Right renal pelvis (tissue), 4 donors: ENCODE measurements at places on chromosomes 12 and 14. TPM values are rescaled to one million over a fixed set of nuclear protein-coding genes. Genes with fewer than 3 reads are reported as not detected.

KRT78 gene
- polyA plus RNA-seq = not detected

KRT1 gene
- polyA plus RNA-seq = 0.33 TPM

SLC2A3 gene
- 19.6 TPM for polyA plus RNA-seq

TPPP2 gene
- polyA plus RNA-seq = 3.7 TPM

PRR4 gene
- 7.5 TPM for polyA plus RNA-seq

ISM2 gene
- polyA plus RNA-seq = 2.2 TPM

NID2 gene
- polyA plus RNA-seq = 103 TPM

BDKRB2 gene
- polyA plus RNA-seq = 3.2 TPM

ENDOU gene
- polyA plus RNA-seq = 0.39 TPM

TMEM121 gene
- 3.0 TPM for polyA plus RNA-seq

PEX5 gene
- polyA plus RNA-seq = 45.0 TPM

P2RX7 gene
- 0.72 TPM for polyA plus RNA-seq

RPL10L gene
- not detected for polyA plus RNA-seq

C1S gene
- polyA plus RNA-seq = 57.7 TPM

KRT3 gene
- not detected for polyA plus RNA-seq

MYO1H gene
- 2.0 TPM for polyA plus RNA-seq

GPR84 gene
- polyA plus RNA-seq = 0.17 TPM

EPYC gene
- polyA plus RNA-seq = not detected

SOX5 gene
- 6.9 TPM for polyA plus RNA-seq

PKP2 gene
- polyA plus RNA-seq = 24.6 TPM

XRCC3 gene
- 12.6 TPM for polyA plus RNA-seq

AJUBA gene
- 92.4 TPM for polyA plus RNA-seq

TAS2R46 gene
- polyA plus RNA-seq = 0.22 TPM

CAPZA3 gene
- polyA plus RNA-seq = 0.56 TPM

LPAR5 gene
- 1.8 TPM for polyA plus RNA-seq

P2RX2 gene
- 2.3 TPM for polyA plus RNA-seq

LRIG3 gene
- polyA plus RNA-seq = 34.1 TPM

SMAGP gene
- polyA plus RNA-seq = 26.1 TPM

PIP4P1 gene
- 37.8 TPM for polyA plus RNA-seq

SLC41A2 gene
- 5.6 TPM for polyA plus RNA-seq

LRRC10 gene
- not detected for polyA plus RNA-seq

ALKBH1 gene
- polyA plus RNA-seq = 16.1 TPM

KLRG1 gene
- polyA plus RNA-seq = 2.0 TPM

BCL2L14 gene
- polyA plus RNA-seq = 0.22 TPM

BLOC1S1 gene
- polyA plus RNA-seq = 140 TPM

NRXN3 gene
- polyA plus RNA-seq = 5.7 TPM

PPP4R4 gene
- 0.26 TPM for polyA plus RNA-seq

TMEM119 gene
- polyA plus RNA-seq = 25.5 TPM

RPL6 gene
- polyA plus RNA-seq = 2,516 TPM

TRIM9 gene
- polyA plus RNA-seq = 2.5 TPM

TBC1D30 gene
- polyA plus RNA-seq = 5.2 TPM

JPH4 gene
- 9.5 TPM for polyA plus RNA-seq

SCN8A gene
- polyA plus RNA-seq = 2.0 TPM

NOVA1 gene
- polyA plus RNA-seq = 27.6 TPM

SELPLG gene
- 2.2 TPM for polyA plus RNA-seq

SYT1 gene
- 24.6 TPM for polyA plus RNA-seq

PLEKHG3 gene
- polyA plus RNA-seq = 109 TPM

WSCD2 gene
- polyA plus RNA-seq = 7.6 TPM

MGP gene
- 43.8 TPM for polyA plus RNA-seq

ABCC9 gene
- 26.8 TPM for polyA plus RNA-seq

NKX2-8 gene
- polyA plus RNA-seq = not detected

NGB gene
- polyA plus RNA-seq = not detected

HECTD1 gene
- 177 TPM for polyA plus RNA-seq

PPFIBP1 gene
- polyA plus RNA-seq = 80.6 TPM

MDGA2 gene
- 2.4 TPM for polyA plus RNA-seq

GARIN6 gene
- not detected for polyA plus RNA-seq

DLK1 gene
- polyA plus RNA-seq = 9.8 TPM

FLVCR2 gene
- polyA plus RNA-seq = 5.4 TPM

NEUROD4 gene
- polyA plus RNA-seq = not detected

DAD1 gene
- 267 TPM for polyA plus RNA-seq
